CD4-positive, alpha-beta T cell treated with Interleukin-6 at 100 ng/mL for 8 hours (primary cell): ENCODE measurements at places on chromosomes 4 and X.

DNA sequence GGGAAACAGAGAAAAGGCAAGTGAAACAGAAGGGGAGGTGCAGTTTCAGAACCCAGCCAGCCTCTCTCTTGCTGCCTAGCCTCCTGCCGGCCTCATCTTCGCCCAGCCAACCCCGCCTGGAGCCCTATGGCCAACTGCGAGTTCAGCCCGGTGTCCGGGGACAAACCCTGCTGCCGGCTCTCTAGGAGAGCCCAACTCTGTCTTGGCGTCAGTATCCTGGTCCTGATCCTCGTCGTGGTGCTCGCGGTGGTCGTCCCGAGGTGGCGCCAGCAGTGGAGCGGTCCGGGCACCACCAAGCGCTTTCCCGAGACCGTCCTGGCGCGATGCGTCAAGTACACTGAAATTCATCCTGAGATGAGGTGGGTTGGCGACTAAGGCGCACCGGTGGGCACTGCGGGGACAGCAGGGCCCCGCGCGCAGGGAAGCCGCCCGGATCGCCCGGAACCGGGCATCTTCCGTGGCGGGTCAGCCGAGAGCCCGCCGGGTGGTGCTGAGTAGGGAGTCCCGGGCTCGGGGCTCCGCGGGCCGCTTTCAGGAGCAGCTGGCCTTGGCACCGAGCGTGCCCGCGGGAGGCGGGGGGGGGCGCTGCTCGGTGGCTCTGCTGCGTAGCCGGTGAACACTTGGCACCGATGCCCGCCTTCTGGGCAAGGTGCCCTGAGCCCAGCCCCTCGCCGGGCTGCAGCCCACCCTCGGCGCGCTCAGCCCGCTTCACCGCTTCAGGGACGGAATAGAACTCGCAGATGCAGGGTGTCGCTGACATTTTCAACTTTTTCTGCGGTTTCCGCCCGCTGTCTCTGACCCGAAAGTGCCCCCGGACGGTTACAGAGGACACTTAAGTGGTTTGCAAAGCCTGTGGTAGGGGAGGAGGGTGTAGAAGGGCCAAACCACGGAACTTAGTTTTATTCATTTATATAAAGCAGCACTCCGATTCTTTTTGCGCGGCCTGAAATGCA, at the start of gene CD38:
Gene CD38 (plus strand): TSS at position 40 of the 953 bp plus-strand sequence. CDS start 87 bp downstream, at position 127.
- DNase-seq = peak; percentile 34

- no peak for DNase-seq
These were observed 58.4 kb upstream of the TSPAN5 start for GRCh38 chr4:98716796-98717195.

DNA sequence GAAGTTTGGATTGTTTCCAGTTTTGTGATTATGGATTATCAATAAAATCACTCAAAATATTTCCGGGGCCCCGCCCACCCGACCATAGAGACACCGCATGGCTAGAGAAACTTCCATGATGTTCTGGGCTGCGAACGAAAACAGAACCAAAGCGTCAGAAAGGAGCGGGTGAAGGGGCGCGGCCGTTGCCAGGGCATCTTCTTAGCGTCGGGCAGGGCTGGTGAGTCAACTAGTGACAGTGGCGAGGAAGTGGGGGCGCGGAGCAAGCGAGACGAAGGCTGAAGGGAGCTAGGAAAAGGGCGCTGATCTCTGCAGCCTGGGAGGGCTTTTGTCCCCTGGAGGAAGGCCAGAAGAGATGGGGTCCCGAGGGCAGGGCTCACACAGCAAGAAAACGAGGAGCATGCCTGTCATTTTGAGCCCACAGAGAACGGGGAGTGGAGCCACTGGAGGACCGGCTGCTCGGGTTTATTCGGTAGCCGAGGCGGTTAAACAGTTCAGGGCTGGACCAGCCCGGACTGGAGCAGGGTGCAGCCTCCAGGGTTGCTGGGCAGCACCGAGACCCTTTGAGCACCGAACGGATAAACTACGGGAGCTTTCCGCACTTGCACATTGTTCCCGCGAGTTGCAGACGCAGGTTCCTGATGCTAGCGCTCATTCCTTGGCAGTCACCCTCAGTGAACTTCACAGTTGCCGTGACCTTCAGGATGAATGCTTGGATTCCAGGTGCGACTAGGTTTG, 298.1 kb upstream of the TRPC5 start:
- no peak for DNase-seq

DNA sequence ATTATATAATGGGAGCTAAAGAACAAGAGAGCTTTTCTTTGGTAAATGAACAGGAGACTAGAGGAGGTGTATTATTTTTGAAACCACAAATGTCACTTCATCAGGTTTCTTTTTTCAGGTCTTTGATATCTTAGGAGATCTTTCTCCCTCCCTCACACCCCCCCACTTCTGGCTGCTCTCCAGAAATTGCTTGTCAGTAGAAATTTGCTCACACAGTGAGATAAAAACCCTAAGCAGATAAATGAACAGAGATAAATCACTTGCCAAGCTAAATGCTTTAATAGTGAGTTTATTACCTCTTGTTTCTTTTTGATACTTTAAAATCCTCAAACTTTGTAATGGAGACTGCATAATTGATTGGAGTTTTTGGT, 421.2 kb upstream of the TENM3 start:
- DNase-seq = no peak

DNA sequence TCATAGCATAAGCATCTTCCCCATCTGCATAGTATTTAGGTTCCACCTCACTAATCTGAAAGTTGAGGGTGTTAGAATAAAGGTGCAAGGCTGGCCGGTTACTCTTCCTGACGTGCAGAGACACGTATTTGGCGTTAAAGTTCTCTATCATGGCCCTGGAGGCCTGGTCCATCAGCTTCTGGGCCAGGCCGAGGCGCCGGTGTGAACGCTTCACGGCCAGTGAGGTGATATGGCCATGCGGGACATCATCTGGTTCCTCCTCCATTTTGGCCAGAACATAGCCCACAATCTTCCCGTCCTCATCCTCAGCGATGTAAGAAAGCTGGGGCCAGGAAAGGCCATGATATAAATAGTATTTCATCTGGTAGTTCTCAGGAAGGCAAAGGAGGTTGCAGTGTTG, 425 bp downstream of the NAA11 start:
- no peak for DNase-seq

GRCh38 chr4:2788532-2789103, 4.3 kb upstream of the SH3BP2 start:
- no peak for DNase-seq
